ENCODE measurements at places on chromosomes 6 and 20. TPM values are rescaled to one million over a fixed set of nuclear protein-coding genes. Genes with fewer than 3 reads are reported as not detected.

Gene STX11
- 7.1 TPM for total RNA-seq

Gene MRPS18B
- total RNA-seq, result 33.7 TPM

- DNase-seq, result no peak
Measured at GRCh38 chr6:73978330-73978729, 282.3 kb downstream of the CD109 start.

GRCh38 chr6:80456724-80457438, 350.4 kb downstream of the BCKDHB start:
- DNase-seq, result no peak

DNA sequence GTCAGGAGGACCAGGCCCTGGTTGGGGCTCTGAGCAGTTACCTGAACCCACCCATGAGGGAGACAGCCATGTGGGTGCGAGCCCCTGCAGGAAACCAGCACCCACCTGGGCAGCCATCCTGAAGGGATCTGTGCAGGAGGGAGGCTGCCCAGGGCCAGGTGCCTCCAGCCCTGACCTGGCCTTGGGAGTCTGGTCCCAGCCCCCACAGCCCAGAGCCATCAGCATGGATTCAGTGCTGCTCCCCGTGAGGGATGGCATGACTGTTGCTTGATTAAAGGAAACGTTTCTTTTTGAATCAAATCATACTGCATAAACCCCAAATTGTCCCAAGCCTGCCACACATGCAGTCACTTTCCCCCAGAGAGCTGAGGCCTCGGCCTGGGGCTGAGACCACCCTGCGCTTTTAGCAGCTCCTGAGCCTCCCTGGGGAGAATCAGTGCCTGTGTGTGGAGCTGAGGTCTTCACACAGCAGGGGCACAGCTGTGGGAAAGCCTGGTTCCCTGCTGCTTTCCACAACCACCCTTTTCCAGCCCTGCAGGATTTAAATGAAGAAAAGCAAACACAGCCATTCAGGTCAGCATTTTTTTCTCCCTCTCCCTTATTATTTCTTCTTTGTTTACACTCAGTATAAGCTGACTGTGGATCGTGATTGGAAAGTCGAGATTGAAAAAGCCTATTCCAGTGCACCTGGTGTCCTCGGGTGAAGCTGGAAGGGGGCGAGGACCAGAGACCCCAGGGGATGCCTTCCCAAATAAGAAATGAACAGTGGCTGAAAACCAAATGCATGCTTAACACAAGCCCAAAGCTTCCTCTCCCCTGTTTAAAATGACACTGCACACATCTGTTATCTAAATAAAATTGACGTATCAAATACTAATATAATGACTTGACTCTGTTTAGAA, 283.9 kb downstream of the SMOC2 start:
- DNase-seq, result no peak

Gene MCUR1
- total RNA-seq, result 22.7 TPM

DNA sequence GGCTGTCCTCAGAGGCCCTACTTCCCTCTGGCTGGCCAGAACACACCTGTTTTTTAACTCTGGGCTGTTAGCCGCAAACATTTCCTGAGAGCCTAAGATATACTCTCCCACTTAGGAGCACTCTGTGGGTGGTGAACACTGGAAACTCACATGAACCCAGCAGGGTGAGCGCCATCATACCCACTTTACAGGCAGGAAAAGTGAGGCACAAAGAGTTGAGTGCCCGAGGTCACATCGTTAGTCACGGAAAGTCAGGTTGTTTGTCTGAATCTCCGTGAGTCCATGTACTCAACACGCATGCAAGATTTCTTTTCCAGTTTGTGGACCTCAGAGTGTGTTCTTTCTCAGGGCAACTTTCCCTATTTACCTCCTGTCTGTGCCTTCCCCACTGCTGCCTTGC, 1.9 kb downstream of the BAK1 start:
- no peak for DNase-seq

- no peak for DNase-seq
Measured at GRCh38 chr6:162702446-162702845, 25.1 kb downstream of the PRKN start.

GRCh38 chr20:49308875-49309274, 31.0 kb upstream of the ZNFX1 start:
- no peak for DNase-seq

DNA sequence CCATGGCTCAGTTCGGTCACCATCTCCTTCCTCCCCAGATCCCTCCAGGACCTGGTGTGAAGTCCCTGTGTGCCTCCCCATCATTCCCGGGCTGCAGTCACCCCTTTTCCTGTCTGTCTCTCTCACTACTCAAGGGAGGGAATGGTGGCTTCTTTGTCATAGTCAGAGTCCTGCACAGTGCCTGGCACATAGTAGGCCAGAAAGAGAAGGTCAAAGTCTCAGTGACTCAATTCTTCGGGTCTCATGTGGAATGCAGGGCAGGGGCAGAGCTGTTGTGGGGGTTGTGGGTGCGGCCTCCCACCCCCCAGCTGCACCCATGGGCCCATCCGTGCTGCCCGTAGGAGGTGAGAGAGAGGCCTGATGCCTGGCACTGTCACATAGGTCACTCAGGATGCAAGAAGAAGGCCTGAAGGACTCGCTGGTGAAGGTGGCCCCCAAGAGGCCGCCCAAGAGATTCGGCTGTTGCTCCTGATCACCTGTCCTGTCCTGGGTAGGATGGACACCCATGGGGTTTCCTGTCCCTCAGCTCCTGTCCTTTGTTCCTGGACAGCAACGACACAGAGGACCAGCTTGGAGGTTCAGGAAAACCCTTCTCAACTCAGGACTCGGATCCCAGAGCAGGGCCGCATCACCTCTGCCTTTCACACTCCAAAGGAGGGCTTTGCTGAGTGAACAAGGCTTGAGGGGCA, 34.1 kb downstream of the RAB44 start:
- no peak for DNase-seq

- no peak for DNase-seq
Measured at GRCh38 chr20:20480126-20480525, 112.2 kb downstream of the INSM1 start.

Gene NCOA5
- 27.4 TPM for total RNA-seq

DNA sequence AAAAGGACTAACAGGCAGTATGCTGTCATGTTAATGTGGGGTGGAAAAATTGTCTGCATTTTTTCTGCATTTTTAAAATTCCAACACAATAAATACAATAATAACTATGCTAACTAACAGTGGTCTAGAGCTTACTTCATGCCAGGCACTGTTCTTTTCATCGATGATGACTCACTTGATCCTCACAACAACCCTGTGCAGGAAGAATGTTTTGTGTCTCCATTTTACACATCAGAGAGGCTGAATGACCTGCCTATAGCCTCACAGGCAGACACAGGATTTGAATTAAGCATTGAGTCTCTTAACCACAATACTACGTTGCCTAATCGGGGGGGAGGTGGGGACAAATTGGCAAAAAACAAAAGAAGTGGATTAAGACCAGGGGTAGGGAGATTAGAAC, 26.9 kb upstream of the FANCE start:
- no peak for DNase-seq

Gene GPR63
- 0.49 TPM for total RNA-seq

Gene MMP24
- total RNA-seq, result 0.49 TPM

- DNase-seq, result no peak
Measured at GRCh38 chr6:96948631-96949030, 24.1 kb downstream of the KLHL32 start.

Gene BMP2
- 6.1 TPM for total RNA-seq

Gene GABRR1
- 0.27 TPM for total RNA-seq

- no peak for DNase-seq
Measured at GRCh38 chr20:56516631-56517030, 7.9 kb upstream of the FAM209A start.

GRCh38 chr6:116624036-116624805, 7.9 kb downstream of the RSPH4A start:
- no peak for DNase-seq

DNA sequence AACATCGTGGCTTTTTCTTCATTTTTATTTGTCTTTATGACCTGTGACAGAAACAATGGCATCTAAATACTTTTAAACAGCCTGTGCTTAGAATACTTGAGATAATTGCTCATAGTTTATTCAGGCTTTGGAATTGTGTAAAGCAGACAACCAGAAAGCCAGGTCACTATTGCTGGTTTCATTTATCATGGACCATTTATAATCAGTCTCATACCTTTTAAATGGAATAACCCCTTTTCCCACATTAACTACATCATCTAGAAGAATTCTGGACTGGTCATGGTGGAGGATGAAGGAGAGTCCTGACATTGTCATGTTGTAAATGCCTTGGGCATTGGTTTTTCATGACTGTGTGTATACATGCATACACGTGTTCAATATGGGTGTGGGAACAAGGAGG, 661.5 kb downstream of the EPM2A start:
- DNase-seq, result no peak

DNA sequence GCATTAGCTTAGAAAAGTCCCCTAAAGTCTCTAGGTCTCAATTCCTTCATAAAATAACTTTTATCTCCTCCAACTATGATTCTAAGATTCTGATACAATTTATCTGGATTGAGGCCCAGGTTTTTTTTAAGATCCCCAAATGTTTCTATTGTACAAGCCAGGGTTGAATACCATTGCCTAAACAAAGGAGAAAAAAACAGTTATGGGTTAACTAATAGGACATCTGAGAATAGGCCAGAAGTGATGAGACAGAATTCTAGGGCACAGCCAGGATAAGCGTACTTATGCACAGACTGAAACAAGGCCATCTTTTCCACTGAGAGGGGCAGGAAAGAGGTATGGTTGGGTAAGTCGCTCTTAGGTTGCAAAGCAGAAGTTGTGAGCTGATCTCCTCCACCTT, 26.4 kb downstream of the EPB41L2 start:
- no peak for DNase-seq

- no peak for DNase-seq
Measured at GRCh38 chr6:114049367-114049966, 78.5 kb upstream of the HDAC2 start.

Gene MED23
- total RNA-seq, result 32.5 TPM

Gene PPP1R3G
- total RNA-seq, result 1.7 TPM

DNA sequence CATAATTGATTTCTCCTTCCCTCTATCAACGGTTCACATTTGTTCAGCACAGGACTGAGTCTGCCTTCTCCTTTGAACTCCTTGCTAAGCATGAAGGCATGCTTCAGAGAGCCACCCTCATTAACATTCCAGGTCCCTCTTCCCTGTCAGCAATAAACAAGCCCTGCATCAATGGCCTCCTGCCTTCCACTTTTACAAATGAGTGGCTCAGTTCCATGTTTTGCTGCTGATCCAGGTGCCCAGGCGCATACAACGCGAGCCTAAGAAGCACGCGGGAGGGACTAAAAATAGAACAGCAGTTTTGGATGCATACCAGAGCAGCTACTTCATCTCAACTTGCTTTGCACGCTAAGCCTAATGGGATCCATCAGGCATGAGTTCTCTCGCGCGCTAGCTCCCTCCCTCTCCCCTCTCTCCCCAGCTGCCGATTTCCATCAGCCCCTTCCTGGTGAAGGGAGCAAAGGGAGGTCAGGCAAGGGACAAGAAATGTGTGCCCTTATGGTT, 53.4 kb downstream of the TRAF3IP2 start:
- peak; percentile 71 for DNase-seq

DNA sequence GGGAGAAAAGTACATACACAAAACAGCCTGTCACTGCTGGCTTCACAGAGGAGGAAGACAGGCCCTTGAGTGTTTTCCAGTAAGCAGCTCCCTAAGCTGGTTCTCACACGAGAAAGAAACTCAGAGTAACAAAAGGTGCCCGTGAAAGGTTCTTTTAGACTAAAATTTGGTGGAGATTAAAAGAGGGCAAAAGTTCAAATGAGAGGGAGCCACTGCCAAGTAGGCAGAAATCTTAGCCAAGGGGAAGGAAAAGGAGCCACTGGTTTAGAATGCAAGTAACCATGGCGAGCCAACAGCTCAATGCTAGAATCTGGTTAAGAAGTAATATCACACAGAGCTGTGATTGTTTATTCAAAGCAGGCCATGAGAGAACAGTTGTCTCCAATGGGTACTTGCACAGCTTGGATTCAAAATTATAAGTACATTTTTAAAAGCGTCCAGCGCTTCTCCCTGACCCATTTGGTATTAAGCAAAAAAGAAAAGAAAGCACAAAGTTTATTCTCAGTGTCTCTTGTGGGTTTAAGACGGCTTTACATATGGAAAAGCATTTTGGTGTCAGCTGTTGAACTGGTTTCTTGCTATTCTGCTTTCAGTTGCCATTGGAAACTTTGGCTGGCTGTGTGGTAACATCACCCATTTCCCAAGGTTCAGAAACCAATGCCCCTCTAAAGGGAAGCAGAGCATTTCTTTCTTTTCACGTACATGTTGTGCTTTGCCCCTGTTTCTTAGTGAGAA, 648.5 kb downstream of the RNF144B start:
- no peak for DNase-seq

DNA sequence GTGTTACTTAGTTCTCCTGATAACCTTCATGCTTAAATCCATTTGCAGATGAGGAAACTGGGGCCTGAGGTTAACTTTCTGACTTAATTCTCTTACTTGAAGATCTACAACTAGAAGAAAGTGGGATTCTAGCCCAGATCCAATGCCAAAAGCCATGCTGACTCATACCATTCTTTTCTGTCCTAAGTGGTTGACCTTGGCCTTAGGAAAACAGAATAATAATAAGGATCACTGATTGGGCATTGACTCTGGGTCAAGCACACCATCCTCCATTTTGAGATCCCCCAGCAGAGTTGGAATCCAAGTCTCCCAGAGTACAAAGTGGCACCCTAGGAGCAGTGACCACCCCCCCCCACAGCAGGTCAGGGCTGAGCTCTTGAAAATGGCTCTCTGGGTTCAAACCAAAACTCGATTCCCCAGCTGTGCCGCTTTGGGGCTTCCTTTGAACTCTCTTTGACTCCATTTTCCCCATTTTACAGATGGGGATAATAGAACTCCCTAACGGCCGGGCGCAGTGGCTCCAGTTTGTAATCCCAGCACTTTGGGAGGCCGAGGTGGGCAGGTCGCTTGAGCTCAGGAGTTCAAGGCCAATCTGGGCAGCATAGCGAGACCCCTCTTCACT, 12.8 kb upstream of the ZNF217 start:
- DNase-seq, result no peak

Gene CTNNBL1
- 41.3 TPM for total RNA-seq

- DNase-seq, result no peak
Measured at GRCh38 chr6:125078602-125079321, 74.8 kb upstream of the TPD52L1 start.

Gene CLPSL1
- not detected for total RNA-seq

- no peak for DNase-seq
Measured at GRCh38 chr20:42572320-42573016, 617.2 kb downstream of the PTPRT start.

Gene EYA2
- 24.4 TPM for total RNA-seq

DNA sequence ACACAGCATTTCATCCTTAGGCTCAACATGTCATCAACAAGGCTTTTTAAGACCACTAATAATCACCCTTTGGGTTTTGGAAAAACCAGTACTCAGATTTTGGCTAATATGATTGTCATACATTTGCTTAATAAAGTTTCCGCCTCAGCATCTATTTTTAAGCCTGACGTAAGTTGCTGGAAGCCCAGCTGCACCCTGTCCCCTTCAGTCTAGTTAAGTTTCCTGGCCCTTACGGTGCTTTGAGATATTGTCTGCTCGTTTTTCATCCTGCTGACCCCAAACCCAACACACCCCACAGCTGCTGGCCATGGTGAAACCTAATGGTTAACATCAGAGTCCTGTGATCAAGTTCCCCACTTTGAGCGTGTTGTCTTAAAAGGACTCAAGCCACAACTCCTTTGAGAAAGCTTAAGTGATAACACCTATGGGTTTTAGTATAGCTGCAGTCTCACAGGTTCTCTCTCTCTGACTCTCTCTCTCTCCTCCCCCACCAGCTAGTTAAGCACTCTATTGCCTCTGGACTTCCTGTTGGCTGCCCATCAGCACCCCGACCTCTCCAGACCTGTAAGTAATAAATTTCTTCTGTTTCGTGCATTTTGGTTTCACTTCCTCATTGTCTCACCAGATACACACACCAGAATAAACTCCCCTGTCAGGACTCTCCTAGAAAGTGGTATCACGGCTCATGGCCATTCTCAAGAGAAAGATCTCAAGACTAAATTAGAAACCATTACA, 802.0 kb downstream of the C6orf118 start:
- DNase-seq, result no peak

Gene LY6G6D
- total RNA-seq, result not detected
